ENCODE measurements at places on chromosomes 7 and 10. TPM values are rescaled to one million over a fixed set of nuclear protein-coding genes. Genes with fewer than 3 reads are reported as not detected.

Gene MYH16
- total RNA-seq, result not detected

Gene CCDC71L
- total RNA-seq, result 8.4 TPM

DNA sequence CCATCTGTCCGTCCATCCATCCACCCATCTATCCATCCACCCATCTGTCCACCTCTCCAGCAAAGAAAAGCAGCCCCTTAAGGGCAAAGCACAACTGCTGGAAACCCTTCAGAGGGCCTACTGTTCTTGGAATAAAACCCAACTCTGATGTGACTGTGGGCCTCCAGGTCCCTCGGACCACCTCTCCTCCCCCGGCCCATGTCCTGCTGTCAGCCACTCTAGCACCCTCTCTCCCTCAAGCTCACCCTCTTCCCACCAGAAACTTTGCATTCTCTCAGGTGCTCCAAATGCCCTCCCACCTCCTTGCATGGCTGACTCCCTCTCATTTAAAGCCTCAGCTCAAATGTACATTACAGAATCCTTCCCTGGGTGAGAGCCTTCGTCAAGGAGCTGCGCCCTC is 110.3 kb downstream of the ARHGAP22 start:
- H3K27me3 ChIP-seq, result no peaks in the 10 kb centered on the region
- H3K4me1 ChIP-seq, result no peaks in the 10 kb centered on the region
- H3K27ac ChIP-seq, result no peak overlapping the region
- no peak overlapping the region for H3K4me3 ChIP-seq
- H3K36me3 ChIP-seq, result no peaks in the 10 kb centered on the region
- DNase-seq, result no peak

Gene CYP2E1
- total RNA-seq, result 0.43 TPM

DNA sequence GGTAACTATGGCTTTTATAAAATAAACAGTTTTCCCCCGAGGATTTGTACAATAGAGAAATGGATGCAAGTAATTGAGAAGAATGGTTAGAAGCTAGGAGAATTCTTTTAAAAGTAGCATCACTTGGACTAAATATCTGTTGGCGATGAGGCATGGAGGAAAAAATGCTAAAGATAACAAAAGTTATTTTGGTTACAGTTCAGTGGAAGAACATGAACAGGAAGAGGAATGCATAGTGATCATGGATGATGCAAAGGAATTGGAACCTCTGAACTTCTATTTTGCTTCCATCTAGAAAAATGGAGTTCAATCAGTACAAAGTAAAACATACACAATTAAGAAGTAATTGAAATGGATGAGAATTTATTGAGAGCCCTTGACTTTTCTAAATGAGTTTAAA is 32.9 kb downstream of the ENTPD1 start:
- DNase-seq, result no peak
- no peak overlapping the region for H3K4me3 ChIP-seq
- H3K4me1 ChIP-seq, result no peaks in the 10 kb centered on the region
